NCI-H1048 (cell line): ENCODE measurements at places on chromosomes 2 and 18.

DNA sequence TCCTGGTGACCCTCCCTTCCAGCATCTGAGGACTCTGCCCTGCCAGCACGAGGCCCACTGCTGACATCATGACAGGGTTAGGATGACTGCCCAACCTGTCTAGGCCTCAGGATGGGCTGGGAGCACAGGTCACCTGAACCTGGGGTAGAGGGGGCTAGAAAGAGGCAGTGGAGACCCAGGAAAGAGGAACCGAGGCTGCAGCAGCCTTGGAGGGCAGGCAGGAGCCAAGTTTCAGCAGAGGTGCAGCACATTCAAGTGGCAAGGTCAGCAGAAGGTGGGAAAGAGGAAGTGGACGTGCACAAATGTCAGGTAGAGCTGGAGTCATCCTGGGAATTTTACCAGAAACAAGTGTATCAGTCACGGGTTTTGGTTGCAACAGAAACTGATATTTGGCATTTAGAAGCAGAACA is 13.6 kb upstream of the RAB10 start:
- no peak for DNase-seq

GRCh38 chr2:238220274-238220891 is 16.9 kb upstream of the ILKAP start:
- no peak for DNase-seq

DNA sequence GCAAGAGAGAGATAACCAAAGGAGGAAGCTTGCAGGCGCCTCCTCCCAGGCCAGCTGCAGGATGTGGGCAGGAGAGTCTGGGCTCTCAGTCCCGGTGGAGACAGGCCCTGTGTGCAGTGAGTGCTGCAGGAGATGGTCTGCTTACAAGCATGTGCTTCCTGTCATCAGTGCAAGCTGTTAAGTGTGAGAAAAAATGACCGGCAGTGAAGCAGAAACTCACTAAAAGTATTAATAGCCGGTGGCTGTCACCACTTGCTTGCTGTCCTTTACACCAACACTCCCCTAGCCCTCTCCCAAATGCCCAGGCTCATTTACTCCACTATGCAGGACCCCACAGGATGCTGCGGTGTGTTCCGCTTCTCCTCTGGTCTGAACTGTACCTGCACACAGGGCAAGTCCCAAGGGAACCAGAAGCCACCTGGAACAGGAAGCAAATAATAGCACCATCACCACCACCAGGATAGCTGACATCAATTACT is 435.6 kb upstream of the HS6ST1 start:
- DNase-seq = no peak

GRCh38 chr18:12589448-12589847 is 68.5 kb downstream of the SPIRE1 start:
- DNase-seq = no peak

DNA sequence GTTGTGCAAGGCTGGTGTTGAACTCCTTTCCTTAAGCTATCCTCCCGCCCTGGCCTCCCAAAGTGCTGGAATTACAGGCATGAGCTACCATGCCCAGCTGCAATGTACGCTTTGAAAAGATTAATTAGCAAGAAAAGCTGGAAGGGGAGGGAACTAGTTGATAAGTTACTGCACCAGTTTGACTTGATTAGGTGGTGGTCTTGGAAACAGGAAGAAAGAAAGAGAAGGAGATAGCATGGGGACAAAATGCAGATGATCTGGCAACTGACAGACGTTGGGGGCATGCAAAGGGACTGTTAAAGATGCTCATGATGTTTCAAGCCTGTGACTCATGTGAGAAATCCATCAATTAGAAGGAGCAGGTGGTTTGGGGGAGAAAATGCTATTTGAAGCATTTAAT is 68.6 kb downstream of the PLEKHM3 start:
- no peak for DNase-seq
